Smooth muscle cell of the coronary artery (primary cell): ENCODE measurements at places on chromosomes 13 and 19. TPM values are rescaled to one million over a fixed set of nuclear protein-coding genes. Genes with fewer than 3 reads are reported as not detected.

SYNE4 gene
- total RNA-seq = 0.08 TPM in 1 of 2 replicates, not detected in the other

MAP4K1 gene
- total RNA-seq = 0.08 TPM in 1 of 2 replicates, not detected in the other

PSG2 gene
- total RNA-seq = not detected in 2 replicates

PLPPR3 gene
- 0.15 and 1.2 TPM in 2 replicates for total RNA-seq

LRG1 gene
- total RNA-seq = not detected in 2 replicates

RDH8 gene
- total RNA-seq = not detected in 2 replicates

APOE gene
- 5.1 and 263 TPM in 2 replicates for total RNA-seq

ZBTB32 gene
- not detected in 2 replicates for total RNA-seq

LHFPL6 gene
- 46.1 and 70.8 TPM in 2 replicates for total RNA-seq

PRR22 gene
- total RNA-seq = 0.08 TPM in 1 of 2 replicates, not detected in the other

SHC2 gene
- total RNA-seq = 0.08 and 4.1 TPM in 2 replicates

PEG3 gene
- 0.60 and 1.8 TPM in 2 replicates for total RNA-seq

AP1M2 gene
- 2.5 TPM in 1 of 2 replicates, not detected in the other for total RNA-seq

INSR gene
- 19.9 and 72.5 TPM in 2 replicates for total RNA-seq

EBPL gene
- total RNA-seq = 20.4 and 54.6 TPM in 2 replicates

ZNF426 gene
- total RNA-seq = 14.6 and 16.7 TPM in 2 replicates

PLK5 gene
- not detected in 2 replicates for total RNA-seq

RNASEH2A gene
- 9.7 and 15.9 TPM in 2 replicates for total RNA-seq

CYP4F12 gene
- total RNA-seq = 0.70 TPM in 1 of 2 replicates, not detected in the other

CCNE1 gene
- total RNA-seq = 4.0 and 5.9 TPM in 2 replicates

CFAP97D2 gene
- total RNA-seq = not detected in 2 replicates

TNFSF9 gene
- total RNA-seq = under 0.01 and 0.30 TPM in 2 replicates

HCN2 gene
- 0.30 and 1.2 TPM in 2 replicates for total RNA-seq

ZNF534 gene
- 0.08 TPM in 1 of 2 replicates, not detected in the other for total RNA-seq

SPIB gene
- total RNA-seq = not detected in 2 replicates

TMIGD2 gene
- total RNA-seq = not detected in 2 replicates

IZUMO2 gene
- total RNA-seq = not detected in 2 replicates

GPR4 gene
- total RNA-seq = 0.23 TPM in 1 of 2 replicates, not detected in the other

CGB8 gene
- total RNA-seq = not detected in 2 replicates

B3GNT8 gene
- total RNA-seq = 0.60 and 3.6 TPM in 2 replicates

ATP7B gene
- total RNA-seq = 2.8 and 4.2 TPM in 2 replicates

TMPRSS9 gene
- not detected in 2 replicates for total RNA-seq

UHRF1 gene
- total RNA-seq = 11.9 and 27.5 TPM in 2 replicates

DACH1 gene
- total RNA-seq = under 0.01 and 1.8 TPM in 2 replicates

HSH2D gene
- not detected in 2 replicates for total RNA-seq

MAG gene
- total RNA-seq = 2.0 TPM in 1 of 2 replicates, not detected in the other

DLEU7 gene
- not detected in 2 replicates for total RNA-seq

NKPD1 gene
- 0.08 and 0.23 TPM in 2 replicates for total RNA-seq

DDA1 gene
- 8.4 and 34.8 TPM in 2 replicates for total RNA-seq

ZNF573 gene
- total RNA-seq = 3.5 and 3.7 TPM in 2 replicates

ZNF90 gene
- 0.68 and 1.6 TPM in 2 replicates for total RNA-seq

KIR3DL1 gene
- total RNA-seq = not detected in 2 replicates

PRKCSH gene
- 102 and 173 TPM in 2 replicates for total RNA-seq

TMEM145 gene
- 0.12 TPM in 1 of 2 replicates, not detected in the other for total RNA-seq

ZNF160 gene
- 19.8 and 22.6 TPM in 2 replicates for total RNA-seq

CCL25 gene
- not detected in 2 replicates for total RNA-seq

SPACA4 gene
- total RNA-seq = not detected in 2 replicates

ZNF439 gene
- total RNA-seq = 4.8 TPM in 2 replicates

HSPB6 gene
- 12.2 and 44.7 TPM in 2 replicates for total RNA-seq

MEIS3 gene
- 48.6 and 53.4 TPM in 2 replicates for total RNA-seq

CNN1 gene
- 6.5 and 9.2 TPM in 2 replicates for total RNA-seq

AP2S1 gene
- 168 and 192 TPM in 2 replicates for total RNA-seq

IFNL1 gene
- not detected in 2 replicates for total RNA-seq
